ENCODE measurements at places on chromosomes 3 and 15.

GRCh38 chr3:62803276-62803675 is 71.9 kb downstream of the CADPS start:
- DNase-seq = no peak

GRCh38 chr15:99180086-99180963 is 69.1 kb downstream of the TTC23 start:
- DNase-seq = no peak

DNA sequence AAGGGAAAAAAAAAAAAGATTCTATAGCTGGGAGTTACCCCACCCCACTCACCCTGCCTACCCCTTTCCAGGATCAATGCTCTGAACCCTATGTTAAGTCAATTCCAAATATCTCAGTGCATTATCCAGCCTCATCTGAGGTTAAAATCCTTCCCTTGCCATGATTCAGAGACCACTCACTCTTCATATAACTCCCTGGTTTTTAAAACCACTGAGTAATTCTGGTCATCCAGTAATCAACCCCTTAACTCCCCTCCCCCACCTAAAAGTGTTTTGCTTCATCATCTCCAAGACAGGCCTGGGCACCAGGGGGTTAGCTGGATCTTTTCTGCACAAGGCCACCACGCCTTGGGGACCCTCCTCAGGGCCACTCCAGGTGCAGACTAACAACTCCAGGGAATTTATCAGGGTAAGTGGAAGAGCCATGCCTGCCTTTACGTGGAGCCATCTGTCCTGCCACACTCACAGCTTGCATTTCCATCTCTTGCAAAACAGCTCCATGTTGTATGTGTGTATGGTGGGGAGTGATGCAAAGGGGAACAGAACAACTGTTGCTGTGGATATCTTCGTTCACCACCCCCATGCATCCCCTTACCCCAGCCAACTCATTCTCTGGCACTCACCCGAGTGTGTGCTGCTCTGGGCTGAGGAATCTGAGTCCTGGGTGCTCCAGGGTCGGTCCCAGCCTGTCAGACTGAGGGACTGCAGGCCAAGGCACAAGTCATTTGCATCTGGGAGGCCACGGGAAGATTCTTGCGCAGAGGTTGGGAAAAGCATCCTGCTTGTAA is 30.7 kb upstream of the RPS17 start:
- no peak for DNase-seq

GRCh38 chr3:180184816-180185215 is 148.1 kb upstream of the PEX5L start:
- no peak for DNase-seq

GRCh38 chr3:9043063-9043462 is 79.8 kb upstream of the RAD18 start:
- DNase-seq = no peak

GRCh38 chr3:172085557-172085895 is 46.1 kb downstream of the FNDC3B start:
- no peak for DNase-seq

- no peak for DNase-seq
Measured at GRCh38 chr3:188590557-188590956, 436.6 kb downstream of the LPP start.

DNA sequence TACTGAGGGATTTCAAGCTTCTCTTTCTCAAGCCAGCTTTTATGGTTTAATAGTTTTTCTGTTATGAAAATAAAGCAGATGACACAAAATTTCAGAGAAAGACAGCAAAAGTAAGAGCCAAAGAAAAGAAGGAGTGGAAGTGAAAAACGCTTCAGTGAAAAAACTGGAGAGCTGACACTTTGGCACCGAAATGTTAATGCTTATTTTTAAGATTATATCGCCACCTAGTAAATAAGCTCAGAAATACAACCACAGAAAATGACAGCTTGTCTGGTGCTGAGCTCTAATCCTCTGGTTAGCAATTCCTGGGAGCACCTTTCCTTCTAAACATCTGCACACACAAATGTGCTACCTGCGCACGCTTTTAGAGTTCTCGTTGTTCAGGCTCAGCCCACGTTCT is 101.6 kb downstream of the ZPLD1 start:
- no peak for DNase-seq

- no peak for DNase-seq
Measured at GRCh38 chr3:141093971-141094684, 43.0 kb downstream of the SPSB4 start.

DNA sequence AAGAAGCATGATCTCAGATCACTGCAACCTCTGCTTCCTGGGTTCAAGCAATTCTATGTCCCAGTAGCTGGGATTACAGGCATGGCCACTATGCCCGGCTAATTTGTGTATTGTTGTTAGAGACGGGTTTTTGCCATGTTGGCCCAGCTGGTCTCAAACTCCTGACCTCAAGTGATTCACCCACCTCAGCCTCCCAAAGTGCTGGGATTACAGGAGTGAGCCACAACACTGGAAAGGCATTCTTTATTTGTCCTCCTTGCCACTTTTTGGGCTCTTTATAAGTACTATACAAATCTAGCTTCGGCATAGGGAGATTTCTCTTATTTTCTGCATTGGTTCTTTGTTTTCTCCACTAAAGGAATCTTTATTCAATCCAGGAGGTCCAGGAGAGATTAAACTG is 18.6 kb downstream of the CMTM8 start:
- no peak for DNase-seq

DNA sequence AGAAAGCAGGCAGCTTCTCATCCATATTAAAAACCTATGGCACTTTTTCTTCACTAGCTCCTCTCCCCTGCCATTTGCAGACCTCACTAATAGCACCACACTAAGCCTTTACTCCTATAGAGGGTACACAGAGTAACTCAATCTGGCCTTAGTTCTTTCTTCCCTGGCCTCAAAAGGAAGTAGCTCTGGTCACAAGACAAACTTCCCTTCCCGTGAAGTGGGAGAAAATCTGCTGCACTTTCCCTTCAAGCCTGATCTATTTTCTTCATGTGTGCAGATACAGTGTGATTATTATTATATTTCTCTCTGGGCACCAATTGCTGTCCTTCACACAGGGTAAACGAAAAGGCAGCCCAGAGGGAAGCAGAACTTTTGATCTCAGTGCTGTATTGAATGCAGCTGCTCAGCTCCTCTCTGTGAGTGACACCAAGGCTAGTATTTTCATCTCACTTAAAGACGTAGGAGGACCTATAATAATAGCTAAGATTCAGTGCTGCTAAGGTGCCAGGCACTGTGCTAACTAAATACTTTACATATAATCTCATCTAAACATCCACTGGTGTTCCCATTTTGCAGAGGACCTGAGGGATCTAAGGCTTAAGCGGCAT is 61.9 kb upstream of the RASGRP1 start:
- no peak for DNase-seq

Data from stimulated activated CD4-positive, alpha-beta T cell treated with anti-CD3 and anti-CD28 coated beads, Interleukin-2, amount 100 ng/mL, for 4 hours (primary cell).